ENCODE measurements at places on chromosomes 11 and 22.

GRCh38 chr22:43406186-43406790 is 5.5 kb upstream of the MPPED1 start:
- no peak for DNase-seq

- no peak for DNase-seq
These were observed 1164.1 kb upstream of the CNTN5 start for GRCh38 chr11:97856666-97857065.

DNA sequence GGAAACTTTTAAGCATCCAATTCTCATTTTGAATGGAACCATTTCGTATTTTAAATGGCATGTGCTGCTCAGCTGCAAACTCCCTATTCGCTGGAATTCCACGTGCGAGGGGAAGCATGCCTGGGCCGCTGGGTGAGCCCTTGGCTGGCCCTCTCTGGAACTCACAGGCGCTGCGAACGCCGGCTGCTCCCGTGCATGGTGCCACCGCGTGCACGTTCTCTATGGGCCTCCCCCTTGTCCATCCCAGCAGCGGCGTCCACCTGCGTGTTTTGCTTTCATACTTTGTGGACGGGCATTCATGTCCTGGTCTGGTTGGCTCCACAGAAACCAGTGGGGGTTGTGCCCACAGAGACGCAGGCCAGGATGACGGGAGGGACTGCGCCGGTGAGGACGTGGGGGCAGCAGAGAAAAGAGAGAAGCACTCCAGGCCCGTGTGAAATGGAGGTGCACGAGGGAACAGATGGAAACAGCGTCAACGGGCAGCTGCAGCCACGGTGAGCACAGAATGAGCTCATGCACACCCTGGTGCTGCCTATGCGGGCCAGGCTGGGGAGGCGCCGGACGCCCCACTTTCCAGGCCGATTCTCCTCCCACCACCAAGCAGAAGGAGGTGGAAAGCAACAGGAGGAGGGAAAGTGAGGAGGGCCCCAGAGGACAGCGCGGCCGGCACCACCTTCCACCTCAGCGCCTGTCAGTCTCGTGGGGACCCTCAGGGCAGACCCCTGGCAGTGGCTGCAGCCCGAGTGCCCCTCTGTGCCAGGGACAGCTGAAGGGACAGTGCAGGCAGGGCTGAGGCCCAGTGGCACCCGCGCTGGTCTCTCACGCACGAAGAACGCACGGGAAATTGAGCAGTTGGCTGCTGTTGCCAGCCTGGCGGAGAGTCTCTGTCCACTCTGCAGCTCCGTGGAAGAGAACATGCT is 29.1 kb downstream of the TOLLIP start:
- no peak for DNase-seq

DNA sequence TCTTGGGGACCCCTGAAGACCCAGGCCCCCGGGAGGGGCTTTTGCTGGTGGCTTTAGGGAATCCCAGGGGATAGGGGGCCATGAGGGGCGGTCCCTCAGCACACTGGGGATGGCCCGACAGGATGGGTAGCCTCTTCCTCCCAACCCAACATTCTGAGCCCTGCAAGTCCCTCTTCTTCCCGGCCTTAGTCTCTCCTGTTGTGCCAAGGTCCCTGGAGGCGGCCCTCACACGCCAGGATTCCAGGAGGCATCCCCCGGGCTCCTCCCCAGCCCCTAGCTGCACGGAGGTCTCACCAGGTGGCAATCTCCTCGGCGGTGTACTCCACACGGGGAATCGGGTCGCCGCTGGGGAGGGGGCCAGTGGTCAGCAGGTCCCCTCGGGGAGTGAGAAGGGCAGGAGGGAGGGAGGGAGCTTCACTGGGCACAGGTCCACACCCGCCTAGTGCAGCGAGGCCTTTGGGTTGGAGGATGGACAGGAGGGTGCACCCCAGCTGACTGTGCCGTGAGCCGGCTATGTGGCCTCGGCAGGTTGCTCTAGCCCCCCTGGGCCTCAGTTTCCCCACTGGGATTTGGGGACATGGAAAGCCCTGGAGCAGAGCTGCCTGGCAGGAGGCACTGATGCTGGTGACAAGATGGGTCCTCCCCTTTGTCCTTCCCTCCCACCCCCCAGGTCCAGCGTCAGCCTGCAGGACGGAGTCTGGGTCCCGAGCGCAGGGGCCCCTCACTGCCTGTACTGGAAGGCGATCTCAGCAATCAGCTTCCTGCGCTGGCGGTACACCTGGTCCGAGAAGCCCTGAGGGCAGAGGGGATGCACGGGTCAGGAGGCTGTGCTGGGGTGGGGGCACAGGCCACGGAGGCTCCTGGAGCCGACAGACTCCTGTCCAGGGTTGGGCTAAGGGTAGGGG is 4.2 kb downstream of the TH start:
- DNase-seq: no peak

DNA sequence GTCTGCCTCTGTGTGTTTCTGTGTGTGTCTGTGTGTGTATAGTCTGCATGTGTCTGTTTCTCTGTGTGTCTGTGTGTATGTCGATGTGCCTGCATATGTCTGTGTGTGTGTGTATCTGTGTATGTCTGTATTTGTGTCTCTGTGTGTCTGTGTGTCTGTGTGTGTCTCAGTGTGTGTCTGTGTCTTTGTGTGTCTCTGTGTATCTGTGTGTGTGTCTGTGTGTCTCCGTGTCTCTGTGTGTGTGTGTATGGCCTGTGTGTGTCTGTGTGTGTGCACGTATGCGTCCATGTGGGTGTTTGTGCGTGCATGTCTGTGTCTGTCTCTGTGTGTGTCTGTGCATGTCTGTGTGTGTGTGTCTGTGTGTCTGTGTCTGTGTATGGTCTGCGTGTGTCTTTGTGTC is 439 bp downstream of the SNX32 start:
- DNase-seq: no peak

GRCh38 chr11:77026743-77027142 is 7.5 kb upstream of the B3GNT6 start:
- DNase-seq: no peak

GRCh38 chr22:38111925-38112355 is 1.5 kb upstream of the BAIAP2L2 start:
- no peak for DNase-seq

DNA sequence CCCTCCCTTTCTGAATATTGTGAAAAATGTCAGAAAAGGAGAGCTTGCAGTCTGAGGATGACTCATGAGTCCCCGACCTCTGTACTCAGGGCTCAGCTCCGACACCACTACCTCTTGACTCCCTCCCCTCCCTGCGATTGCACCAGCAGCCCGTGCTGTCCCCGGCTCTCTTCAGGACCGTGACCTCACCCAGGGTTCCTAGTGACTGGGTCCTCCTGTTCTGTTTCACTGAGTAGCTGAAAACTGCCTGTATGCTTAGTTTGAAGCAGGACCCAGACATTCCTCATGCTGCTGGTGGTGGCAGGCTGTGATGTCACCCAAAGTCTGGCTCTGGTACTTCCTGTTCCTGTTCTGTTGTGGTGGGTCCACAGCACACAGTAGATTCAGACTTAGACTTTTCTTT is 11.7 kb downstream of the PHRF1 start:
- peak; percentile 21 for DNase-seq

DNA sequence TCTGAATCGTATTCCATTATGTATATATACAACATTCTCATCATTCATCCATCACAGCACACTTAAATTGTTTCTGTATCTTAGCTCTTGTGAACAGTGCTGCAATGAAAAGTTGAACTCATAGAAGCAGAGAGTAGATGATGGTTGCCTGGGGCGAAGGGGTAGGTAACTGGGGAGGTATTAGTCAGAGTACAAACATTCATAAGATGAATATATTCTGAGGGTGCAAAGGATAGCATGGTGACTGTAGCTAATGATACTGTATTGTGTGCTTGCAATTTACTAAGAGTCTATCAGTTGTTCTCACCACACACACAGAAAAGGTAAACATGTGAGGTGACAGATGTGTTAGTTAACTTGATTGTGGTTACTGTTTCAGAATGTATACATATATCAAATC is 12.6 kb upstream of the RFPL2 start:
- DNase-seq: no peak

- DNase-seq: no peak
These were observed 50.5 kb downstream of the PARVG start for GRCh38 chr22:44231233-44231632.

DNA sequence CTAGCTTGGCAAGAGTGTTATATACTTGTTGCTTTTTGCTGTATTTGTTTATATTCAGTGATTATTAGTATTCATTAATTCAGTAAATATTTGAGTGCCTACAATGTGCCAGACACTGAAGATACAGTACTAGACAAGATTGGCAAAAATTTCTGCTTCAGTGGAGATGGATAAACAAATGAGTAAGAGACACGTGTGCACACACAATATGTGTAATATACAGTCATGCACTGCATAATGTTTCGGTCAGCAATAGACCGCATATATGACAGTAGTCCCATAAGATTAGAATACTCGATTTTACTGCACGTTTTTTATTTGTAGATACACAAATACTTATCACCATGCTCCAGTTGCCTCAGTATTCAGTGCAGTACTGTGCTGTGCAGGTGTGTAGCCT is 104.9 kb upstream of the GAL start:
- DNase-seq: no peak

DNA sequence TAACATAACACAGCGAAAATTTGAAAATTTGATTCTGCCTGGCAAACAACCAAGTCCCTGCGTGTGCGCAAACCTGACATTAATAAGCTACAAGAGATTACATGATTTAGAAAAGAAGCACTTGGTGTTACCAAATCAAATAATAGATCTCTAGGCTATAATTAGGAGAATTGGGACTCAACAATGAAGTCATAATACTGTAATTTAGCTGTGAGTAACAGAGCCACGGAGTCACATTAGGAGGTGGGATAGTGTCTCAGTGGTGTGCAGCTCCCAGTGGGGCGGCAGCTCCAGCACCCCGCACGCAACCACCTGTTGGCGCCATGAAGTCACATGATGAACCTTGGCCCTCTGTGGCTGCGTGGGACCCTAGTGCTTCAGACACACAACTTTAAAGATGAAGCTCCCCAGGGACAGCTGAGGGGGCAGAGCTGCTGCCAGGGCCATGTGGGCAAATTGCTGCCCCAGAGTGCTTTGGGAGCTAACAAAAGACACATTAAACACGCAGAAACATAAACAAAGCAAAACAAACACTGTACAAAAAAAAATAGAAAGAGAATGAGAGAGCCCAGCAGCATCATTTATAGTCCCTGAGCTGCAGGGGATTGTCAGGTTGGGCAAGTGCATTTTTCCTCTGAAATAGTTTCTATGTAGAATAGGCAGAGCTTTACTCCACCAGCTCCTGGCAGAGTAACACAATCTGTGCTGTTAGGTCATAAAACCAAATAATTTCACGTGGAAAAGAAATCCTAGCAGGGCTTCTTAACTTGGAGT is 605.6 kb downstream of the SOX6 start:
- no peak for DNase-seq

DNA sequence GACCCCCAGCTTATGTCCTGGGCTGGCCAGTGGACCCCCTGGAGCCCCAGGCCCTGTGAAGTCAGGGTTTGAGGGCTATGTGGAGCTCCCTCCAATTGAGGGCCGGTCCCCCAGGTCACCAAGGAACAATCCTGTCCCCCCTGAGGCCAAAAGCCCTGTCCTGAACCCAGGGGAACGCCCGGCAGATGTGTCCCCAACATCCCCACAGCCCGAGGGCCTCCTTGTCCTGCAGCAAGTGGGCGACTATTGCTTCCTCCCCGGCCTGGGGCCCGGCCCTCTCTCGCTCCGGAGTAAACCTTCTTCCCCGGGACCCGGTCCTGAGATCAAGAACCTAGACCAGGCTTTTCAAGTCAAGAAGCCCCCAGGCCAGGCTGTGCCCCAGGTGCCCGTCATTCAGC is 24.6 kb downstream of the CSF2RB start:
- no peak for DNase-seq

- DNase-seq: no peak
These were observed 1.6 kb downstream of the IPO7 start for GRCh38 chr11:9386086-9386485.

DNA sequence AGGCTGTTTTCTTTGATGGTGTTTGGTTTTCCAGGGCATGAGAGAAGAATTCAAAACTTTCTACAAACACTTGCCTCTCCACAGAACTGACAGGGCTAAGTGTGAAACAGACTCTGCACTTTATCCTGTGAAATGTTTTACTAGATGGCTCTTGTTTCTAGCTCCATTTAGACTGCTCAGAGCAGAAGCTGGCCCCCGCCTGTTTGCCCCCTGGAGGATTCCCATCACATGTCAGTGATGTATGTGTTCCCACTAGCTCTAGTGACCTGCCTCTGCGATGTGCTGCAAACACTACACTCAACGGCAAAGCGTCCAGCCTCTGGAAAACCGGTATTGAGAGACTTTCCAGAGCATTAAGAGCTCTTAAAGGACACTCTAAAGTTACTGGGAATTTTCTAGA is 41.4 kb upstream of the PCF11 start:
- no peak for DNase-seq

- peak; percentile 71 for DNase-seq
These were observed 111.6 kb downstream of the SIK3 start for GRCh38 chr11:116986521-116987105.

GRCh38 chr22:46869329-46869728 is 106.9 kb downstream of the TBC1D22A start:
- DNase-seq: no peak

GRCh38 chr22:18909556-18909955 is 3.4 kb downstream of the DGCR6 start:
- no peak for DNase-seq

DNA sequence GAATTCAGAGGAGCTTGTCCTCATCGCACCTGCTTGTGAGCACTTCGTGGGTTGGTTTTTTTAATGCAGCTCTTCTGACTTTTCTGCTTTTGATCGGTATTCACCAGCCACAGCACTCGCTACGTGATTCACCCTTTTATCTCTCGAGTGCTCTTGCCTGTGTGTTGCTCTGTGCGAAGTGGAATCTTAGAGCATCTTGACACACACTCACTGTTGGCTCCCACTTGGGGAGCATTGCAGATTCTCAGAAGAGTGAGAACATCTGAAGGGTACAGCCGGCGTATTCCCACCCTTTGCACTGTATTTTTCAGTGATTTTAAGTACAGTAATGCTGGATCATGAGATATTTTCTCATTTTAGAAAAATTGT is 10.9 kb downstream of the TNNT3 start:
- no peak for DNase-seq

DNA sequence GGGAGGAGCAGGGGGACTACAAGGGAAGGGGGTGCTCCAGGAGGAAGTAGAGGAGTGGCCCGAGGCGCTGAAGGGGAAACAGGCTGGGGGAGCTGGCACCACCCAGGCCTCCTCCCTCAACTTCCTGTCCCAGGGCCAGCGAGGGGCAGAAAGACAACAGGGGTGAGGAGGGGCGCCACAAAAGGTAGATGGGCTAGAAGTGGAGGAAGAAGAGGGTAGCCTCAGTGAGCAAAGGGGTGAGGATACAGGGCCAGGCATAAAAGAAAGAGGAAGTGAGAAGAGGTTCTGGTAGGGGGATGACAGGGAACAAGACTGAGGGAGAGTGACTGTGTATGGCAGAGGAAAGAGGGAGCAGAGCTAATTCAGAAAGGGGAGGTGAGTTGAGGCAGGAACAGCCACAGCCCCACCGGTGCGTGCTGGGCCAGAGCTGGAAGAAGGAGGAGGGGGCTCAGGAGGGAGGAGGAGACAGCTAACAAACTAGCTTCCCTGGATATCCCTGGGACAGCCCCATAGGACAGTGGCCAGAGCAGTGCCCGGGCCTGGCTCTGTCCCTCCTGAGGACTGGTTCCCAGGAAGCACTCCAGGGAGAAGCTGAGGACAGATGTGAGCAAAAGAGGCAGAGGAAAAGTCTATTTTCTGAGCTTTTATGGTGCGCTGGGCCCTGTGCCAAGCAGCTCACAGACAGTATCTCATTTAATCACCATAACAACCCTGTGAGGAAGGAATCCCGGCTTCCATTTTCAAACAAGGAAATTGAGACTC is 8.5 kb downstream of the DCHS1 start:
- DNase-seq: peak; percentile 67

All from KG1 (cell line).